ENCODE measurements at places on chromosomes 11 and 22.

DNA sequence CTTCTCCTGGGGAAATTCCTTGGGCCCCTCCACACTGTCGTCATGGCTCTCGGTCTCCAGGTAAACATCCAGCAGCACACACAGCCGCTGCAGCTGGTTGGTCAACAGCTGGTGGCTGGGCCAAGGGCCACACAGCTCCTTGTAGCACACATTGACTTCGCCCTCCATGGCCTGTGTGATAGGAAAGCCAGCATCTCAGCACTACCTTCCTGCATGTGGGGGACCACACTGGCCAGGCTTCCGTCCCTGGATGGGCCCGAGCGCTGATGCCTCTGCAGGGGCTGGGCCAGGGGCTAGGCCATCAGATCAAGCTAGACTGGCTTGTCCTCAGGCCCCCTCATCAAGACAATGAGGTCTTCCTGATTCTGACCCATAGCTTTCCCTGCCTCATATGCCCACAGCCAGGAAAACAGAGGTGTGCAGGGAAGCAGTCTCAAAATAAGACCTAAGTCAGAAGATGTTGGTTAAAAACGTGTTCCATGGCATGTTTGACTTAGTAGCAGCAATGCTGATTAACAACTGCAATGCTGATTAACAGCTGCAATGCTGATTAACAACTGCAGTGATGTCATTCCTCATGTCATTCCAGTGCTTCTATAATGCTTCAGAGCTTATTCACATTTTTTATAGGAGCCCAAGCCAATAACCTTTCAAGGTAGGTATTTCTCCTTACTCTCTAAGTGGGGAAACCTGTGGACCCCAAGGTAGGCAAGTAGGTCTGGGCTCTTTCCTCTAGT, 31.3 kb downstream of the NEFH start:
- DNase-seq: no peak

DNA sequence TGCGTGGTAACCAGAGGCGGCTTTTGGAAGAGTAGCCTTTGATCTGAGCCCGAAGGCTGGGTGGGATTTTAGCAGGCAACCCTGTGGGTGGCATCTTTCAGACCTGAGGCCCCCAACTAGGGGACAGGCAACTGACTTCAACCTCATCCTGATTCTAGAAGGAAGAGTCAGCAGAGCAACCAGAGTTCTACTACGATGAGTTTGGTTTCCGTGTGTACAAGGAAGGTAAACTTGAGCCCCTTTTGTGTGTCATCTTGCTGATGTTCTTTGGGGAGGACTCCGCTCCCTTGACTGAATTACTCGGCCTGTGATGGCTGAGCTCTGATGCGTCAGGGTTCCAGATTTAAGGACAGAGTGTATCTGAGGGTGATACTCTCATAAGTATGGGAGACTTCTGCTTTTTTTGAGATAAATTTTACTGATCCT, 31.6 kb downstream of the SGSM3 start:
- no peak for DNase-seq

DNA sequence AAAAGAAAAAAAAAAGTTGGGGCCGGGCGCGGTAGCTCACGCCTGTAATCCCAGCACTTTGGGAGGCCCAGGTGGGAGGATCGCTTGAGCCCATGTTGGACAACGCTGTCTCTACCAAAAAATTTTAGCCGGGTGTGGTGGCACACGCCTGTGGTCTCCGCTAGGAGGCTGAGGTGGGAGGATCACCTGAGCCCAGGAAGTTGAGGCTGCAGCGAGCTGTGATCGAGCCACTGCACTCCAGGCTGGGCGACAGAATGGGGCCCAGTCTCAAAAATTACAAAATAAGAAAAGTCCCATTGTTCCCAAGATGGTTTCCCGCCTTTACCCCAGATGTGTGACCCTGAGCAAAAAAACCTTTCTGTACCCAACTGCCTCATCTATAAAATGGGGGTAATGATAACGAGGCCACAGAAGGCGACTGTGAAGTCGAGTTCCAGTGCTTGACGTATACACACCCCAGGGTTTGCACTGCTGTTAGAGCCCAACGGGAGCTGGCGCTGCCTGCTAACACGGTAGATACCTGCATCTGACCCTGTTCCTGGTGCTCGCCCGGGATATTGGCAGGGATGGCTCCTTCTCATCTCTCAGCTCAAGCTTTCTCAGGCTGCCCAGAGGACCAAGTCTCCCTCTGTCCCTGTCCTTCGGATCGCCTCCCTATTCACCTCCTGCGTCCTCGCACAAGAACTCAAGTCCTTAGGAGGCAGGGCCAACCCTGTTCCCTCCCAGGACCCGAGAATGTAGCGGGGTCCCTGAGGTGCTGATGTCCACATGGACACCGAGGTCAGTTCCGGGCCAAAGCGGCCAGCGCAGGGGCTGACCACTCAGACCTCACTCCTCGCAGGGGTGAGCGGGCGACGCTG, 1.1 kb upstream of the RPLP2 start:
- DNase-seq: no peak

- no peak for DNase-seq
Measured at GRCh38 chr11:124359566-124359965, 24.7 kb downstream of the OR8B2 start.

DNA sequence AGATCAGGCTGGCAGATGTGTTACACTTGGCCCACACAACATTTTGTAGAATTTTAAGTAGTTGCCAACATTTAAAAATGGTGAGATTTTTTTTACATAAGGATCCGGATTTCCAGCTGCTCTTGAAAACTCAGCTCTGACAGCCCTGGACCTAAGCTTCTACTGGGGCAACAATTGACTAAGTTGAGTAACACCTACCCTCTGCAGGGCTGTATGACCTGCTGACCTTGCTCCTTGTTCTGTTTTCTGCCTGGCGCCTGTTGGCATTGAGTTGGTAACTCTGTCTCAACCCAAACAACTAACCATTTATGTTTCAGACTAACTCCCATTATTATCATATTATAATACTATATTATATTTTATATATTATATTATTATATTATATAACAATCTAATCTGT, 21.1 kb upstream of the LRRC55 start:
- no peak for DNase-seq

DNA sequence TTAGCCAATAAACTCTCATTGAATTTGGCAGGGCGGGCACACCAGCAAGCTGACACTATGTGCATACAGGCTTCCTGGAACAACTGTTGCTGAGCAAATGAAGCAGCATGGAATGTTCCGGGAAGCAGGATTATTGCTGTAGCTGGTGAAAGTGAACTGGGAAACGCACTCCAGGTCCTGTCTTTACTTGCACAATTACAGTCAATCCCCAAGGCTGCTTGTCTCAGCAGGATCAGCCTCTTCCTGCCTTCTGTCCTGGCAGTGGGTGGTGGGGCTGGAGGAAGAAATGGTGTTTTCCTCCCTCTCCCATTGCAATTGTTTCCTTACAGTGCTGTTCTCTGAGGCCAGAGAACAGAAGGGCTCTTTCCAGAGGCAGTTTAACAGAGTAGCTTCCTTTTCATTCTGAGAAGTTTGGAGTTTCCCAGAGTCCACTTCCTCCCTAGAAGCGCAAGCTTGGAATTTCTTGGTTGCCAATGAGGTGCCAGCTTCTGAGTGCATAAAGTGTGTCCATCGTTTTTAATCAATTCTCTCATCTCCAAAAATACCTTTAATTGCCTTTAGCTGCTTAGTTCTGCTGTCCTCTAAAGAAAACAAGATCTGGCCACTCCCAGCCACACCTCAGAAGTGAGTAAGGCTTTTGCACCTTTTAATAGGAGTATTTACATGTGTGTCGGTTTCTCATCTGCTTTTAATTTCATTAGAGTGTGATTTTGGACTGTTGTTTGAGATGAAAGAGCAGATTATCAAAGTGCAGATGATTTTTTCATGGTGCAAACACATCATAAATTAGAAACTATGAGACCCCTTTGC, 19.9 kb downstream of the CD44 start:
- DNase-seq: no peak

DNA sequence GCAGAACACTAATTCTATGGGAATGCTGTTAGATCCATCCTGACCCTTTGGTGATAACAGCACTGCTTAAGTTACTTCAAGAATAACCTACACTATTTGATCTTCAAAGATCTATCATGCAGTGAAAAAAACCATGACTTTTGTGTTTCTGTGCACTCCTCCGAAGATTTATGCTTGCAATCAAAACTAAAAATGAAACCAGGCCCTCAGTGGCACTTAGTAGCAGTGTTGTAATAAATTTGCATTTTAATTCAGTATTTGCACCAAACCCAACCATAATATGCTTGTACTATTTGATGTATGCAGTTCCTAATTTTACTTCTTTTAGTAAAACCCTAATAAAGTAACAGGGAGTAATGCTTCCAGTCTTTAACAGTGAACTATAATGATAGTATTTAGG, 130.7 kb downstream of the SOX6 start:
- no peak for DNase-seq

DNA sequence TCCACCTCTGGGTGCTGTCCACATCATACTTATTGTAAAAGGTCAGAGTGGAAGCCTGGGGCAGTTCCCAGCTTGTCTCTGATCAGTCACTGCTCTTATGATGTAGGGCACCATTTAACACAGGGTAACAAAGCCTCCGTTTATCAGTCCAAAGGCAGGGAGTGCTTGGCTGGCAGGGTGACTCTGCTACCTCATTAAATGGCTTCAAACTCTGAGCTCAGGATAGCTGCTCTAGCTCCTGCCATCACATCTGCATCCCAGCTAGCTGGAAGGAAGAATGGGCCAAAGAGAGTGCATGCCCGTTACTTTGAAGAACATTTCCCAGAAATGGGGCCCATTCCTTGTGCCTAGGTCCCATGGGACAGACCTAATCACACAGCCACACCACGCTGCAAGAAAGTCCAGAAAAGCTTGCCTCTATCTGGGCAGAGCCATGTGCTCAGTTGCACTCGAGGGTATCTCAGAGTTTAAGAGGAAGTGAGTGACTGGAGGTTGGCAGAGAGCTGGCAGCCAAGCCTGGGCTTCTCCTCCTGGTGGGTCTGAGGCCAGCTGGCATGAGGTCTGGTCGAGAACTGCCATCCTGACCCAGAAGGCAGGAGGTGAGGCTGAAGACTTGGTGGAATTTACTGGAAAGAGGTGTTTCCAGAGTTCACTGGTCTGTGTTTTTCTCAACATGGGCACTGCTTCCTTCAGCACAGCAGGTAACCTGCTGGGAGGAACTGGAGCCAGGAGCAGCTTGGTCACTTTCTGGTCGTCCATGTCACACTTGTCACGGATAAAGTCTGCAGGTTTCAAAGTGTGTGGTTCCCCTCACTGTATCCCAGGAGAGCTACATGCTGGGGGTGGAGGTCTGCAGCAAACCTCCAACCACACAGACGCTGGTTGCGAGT, 935.7 kb downstream of the BRD1 start:
- no peak for DNase-seq

DNA sequence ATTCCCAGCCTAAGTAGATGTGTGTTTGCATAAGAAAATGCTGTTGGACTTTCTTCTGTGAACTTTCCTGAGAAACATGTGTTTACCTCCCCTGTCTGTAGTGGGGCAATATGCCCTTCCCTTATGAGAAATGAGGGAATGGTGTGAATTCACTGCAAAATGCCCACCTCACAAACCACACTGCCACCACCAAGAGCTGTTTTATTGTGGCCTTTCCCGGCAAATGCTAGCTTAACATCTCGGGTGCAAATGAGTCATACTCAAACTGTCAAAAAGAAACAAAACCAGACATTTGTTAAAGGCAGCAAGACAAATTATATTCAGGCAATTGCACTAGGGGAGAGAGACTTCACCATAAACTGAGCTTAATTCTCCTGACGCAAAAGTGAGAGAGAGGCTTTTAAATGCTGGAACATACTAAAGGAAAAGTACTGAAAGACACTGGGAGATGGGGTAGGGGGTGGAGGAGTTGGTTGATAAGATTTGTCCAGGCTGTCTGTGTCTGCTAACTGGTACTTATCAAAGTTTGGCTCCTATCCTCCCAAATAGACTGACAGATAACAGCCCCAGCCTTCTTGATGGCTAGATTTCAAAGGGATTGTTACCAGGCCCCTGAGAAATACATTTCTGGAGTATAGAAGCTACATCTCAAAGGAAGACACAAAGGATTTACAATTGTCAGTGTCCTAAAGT, 70.9 kb upstream of the OR5AK2 start:
- DNase-seq: no peak

- DNase-seq: no peak
Measured at GRCh38 chr11:35804451-35805040, 139.3 kb upstream of the LDLRAD3 start.

GRCh38 chr11:13595166-13595565, 73.3 kb upstream of the FAR1 start:
- DNase-seq: no peak

- no peak for DNase-seq
Measured at GRCh38 chr22:28920757-28921584, 37.6 kb downstream of the ZNRF3 start.

DNA sequence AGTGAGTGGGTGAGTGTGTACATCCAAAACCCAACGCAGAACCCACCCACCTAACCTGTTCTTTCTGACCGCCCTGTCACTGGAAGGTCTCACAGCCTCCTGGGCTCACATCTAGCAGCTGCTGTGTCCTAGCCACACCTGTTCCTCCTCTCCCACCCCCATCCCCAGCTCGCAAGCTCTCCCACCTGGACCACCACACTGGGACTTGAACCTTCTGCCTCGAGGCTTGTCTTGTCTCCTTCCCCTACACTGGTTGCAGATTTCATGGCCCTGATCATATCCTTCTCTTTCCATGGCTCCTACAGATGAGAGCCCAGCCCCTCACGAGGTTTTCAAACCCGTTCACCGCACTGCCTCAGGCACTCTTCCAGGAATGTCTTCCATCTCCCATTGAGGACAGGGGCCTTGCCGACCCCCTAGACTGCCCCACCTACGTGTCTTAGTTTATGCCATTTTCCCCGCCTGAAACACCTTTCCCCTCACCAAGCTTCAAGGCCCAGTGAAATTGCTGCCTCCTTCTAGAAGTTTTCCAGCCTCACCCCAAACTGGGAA, 6.7 kb downstream of the IFITM10 start:
- DNase-seq: no peak

DNA sequence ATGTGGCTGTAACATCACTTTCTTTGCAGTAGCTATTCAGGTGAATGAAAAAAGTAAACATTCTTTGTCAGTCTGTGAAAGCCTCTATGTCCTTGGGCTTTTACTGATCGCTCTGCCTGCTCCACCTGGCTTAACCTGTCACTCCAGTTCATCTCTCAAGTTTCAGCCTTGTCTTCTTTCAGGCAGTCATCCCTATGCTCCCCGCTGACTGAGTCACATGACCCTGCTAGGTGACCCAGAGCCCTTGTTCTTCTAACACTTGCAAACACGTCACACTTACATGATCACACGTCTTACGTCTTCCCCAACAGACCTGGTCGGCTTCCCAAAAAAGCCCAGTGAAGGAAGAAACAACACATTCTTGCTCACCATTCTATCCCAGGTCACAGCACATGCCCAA, 499.3 kb upstream of the TENM4 start:
- peak; percentile 18 for DNase-seq
